ENCODE measurements at places on chromosomes 12 and 14.

GRCh38 chr14:105538481-105539049 is 12.2 kb downstream of the TMEM121 start:
- DNase-seq, result no peak

DNA sequence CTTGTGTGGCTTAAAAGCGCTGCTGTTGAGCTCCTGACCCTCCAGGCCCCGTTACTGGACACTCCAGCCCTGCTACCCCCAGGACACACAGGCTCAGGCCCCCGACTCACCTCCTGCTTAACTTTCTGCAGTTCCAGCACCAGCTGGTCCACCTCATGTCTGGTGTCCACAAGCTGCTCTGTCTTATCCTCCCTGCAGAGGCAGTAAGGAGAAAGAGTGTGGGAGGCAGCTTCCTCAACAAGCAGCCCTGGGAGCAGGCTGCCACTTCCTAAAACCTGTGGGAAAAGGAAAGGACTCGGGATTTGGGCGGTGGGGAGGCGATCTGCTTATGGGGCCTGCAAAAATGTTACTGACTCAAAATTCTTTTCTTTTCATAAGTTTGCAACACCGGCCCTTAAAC is 79.2 kb downstream of the CCDC88C start:
- peak; percentile 45 for DNase-seq

DNA sequence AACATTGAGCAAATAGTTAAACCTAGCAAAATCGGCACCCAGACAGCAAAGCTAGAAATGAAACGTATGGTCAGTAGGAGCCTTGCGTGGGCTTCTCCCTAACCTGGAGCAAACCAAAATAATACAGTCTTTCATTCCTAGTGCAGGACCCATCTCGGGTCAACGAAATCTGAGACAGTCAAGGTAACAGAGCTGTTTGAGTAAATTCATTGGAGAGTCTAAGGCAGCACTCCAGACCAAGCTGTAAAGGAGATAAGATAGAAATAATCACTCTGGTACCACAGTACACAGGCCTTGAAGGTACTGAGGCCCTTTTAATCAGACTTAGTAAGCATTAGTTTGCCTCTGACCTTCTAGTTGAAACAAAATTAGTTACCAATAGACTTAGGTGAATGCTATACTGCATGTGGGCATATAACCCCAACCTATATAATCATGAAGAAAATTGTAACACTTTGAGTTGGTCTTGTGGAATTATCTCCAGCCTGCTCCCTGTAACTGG is 54.4 kb upstream of the BICD1 start:
- no peak for DNase-seq

GRCh38 chr12:47814539-47815170 is 5.0 kb downstream of the HDAC7 start:
- DNase-seq, result no peak

- no peak for DNase-seq
These were observed 9.9 kb upstream of the CEP83 start for GRCh38 chr12:94469522-94469921.

DNA sequence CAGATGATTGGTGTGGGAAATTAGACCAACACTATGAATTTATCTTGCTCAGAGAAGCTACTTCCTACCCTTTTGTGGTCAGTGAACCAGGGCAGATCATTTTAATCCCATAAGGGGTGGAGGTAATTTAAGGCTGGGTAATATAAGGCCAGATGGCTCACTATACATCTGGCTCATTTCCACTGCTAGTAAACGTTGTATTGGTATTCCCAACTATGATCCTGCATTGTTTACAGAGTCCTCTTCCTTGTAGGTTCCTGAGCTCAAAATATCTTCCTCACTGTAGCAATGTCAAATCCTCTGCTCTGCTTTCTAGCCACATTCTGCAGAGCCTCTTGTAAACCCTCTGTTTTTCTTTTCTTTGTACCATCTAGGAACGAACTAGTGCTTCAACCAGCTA is 93.0 kb upstream of the MGAT4C start:
- no peak for DNase-seq

GRCh38 chr12:131991816-131992430 is 42.2 kb downstream of the EP400 start:
- DNase-seq, result no peak

DNA sequence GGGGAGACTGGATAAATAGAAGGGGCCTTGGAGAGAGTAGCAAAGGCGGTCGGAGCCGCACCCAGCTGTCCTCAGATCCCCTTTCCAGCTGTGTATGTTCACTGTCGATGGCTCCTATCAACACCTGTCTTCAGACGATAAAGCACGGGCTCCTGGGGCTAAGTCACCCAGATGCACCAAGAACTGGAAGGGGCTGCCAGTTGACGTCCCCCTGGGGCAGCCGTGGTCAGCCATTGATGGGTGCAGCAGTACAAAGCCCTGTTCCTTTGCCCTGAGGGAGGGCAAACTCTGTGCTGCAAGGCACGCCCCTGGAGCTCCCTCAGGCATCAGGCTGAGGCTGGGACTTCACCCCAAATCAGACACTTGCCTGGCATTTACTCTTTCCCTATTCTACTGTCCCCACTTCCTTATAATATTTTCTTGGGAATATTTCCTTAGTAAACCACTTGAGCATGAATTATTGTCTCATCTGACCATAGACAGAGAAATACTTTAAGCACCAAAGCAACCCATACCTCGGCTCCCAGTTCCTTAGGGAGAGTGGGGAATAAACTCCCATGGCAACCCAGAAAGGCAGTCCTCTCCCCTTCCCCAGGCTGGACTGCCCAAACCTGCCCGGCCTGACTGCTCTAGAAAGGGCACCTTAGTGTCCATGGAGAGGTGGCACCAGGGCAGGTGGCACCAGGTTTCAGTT is 59.6 kb upstream of the SCN8A start:
- no peak for DNase-seq

GRCh38 chr12:57176846-57177245 is 29.4 kb upstream of the LRP1-AS start:
- DNase-seq, result no peak

- no peak for DNase-seq
These were observed 23.2 kb downstream of the HAL start for GRCh38 chr12:95972832-95973456.

- peak; percentile 7 for DNase-seq
These were observed 91.9 kb upstream of the LMNTD1 start for GRCh38 chr12:25644979-25645378.

DNA sequence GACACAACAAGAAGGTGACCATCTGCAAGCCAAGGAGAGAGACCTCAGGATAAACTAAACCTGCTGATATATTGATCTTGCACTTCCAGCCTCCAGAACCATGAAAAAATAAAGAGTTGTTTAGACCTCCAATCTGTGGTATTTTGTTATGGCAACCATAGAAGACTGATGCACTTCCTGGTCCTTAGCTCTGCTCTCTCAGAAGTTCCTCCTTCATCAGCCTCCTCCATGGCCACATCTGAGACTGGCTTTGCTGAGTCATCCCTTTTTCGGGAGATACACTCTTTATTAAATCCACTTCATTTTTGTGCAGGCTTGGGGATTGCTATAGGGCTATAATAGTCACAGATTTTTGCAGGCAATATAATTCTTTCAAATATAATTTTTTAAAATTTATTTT is 89.6 kb upstream of the ATF7IP start:
- DNase-seq, result no peak

- no peak for DNase-seq
These were observed 12.7 kb upstream of the RIMKLB start for GRCh38 chr12:8685051-8685450.

DNA sequence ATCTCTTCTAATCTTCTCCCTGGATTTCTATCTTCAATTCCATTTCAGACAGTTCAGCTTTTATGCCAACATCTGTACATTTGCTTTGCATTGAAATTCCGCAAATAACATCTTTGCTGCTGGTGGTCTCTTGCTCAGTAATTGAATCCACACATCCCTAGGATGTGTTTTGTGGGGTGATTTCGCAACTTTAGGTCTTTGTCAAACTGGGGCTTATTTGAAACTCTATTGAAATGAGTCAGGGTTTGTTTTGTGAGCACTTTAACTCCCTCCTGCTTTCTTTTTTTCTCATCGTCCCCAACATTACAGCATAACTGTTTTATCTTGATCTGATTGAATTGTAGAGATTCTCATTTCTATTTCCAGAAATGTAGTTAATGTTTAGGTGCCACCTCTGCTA is 404.3 kb downstream of the NPAS3 start:
- DNase-seq, result no peak

DNA sequence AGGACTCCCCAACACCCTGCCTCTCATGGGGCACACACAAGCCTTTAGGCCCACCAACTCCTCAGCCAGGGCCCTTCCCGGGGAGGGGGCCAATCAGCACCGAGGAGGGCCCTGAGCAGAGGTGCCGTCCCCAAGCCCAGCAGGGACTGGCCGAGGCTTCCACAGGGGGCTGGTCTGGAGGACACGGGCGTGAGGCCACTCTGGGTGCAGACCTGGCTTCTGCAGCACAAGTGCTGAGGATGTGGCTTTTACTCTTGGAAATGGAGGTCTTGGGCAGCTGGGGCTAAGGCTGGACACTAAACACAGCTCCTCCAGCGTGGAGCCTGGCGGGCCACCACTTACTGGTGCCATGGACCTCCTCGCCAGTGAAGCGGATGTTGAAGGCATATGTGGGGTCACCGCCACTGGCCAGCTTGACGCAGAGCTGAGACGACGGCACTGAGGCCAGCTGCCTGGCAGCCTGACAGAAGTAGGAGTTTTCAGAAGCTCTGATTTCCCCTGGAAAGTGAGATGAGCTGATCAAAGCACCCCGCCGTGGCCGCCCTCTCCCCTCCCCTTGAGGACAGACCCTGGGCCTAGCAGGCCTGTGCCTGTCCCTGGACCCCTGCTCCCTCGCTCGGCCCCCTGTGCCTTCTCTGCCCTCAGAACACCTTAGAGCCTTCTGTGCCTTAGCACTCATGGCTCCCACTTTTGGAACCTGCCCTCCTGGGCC is 44.0 kb downstream of the TRAFD1 start:
- no peak for DNase-seq

GRCh38 chr12:121240062-121240420 is 30.1 kb downstream of the P2RX4 start:
- no peak for DNase-seq

GRCh38 chr12:131901431-131902331 is 7.3 kb downstream of the ULK1 start:
- no peak for DNase-seq

GRCh38 chr14:57189070-57189469 is 79.6 kb downstream of the EXOC5 start:
- no peak for DNase-seq

DNA sequence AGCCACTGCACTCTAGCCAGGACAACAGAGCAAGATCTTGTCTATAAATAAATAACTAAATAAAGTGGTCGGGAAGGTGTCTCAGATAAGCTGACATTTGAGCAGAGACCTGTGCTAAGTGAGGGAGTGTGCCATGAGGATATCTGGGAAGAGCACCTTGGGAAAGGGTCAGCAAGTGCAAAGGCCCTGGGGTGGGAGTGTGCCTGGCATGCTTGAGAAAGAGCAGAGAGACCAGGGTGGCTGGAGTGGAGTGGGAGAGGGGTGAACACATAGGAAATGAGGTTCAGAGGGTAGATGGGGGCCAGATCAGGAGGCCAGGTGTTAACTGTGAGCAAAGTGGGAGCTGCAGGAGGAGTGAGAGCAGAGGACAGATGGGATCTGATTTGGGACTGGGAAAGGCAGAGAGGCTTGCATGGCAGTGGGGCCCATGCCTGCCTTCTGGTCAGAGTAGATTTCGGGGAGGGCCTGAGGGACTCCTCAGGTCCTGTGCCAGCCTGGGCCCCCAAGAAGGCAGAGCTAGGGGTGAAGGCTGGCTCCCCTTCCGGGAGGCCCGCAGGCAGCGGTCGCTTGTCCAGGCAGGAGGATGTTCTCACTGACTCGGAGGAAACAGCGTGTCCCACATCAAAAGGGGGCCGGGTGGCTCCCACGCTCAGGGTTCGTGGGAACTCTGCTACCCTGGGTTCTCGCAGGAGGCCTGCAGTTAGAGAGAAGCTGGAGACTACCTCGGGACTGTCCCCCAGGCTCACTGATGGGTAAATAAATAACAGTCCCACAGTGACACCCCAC is 32.6 kb downstream of the DTX1 start:
- DNase-seq, result no peak

DNA sequence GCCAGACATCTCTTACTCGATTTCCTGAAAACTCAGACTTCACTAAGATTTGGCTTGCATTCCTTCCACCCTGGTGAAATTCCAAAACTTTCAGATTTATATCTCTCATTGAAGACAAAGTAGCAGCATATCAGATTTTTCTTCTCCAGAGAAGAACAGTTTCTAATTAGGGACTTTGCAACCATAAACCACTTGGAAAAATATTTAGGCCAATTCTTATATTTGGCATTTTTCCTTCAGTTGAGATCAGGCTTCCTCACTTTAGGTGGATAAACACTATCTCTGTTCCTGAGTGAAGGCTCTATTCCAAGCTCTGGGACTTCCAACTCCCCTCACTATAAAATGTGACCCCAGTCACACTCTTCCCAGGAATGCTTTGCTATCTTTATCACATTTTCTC is 1434.3 kb upstream of the FLRT2 start:
- no peak for DNase-seq

DNA sequence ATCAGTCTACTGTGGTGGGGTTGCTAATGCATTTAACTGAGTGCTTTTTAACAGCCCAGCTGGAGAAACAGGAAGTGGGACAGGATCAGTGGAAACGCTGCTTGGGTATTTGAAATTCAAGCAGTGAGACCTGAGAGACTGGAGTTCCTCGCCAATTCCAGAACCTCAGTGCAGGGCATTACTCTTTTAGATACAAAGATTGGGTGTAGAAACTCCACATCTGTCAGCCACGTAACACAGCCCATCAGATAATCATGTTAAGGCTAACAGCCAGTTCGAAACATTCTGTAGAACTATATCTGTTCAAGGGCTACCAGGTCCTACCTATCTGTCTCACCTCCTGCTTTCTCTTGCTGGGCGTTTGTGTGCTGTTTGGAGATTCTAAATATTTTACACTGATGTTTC is 45.5 kb downstream of the RAD52 start:
- peak; percentile 16 for DNase-seq

- DNase-seq, result no peak
These were observed 92.9 kb downstream of the KSR2 start for GRCh38 chr12:117875744-117876435.

DNA sequence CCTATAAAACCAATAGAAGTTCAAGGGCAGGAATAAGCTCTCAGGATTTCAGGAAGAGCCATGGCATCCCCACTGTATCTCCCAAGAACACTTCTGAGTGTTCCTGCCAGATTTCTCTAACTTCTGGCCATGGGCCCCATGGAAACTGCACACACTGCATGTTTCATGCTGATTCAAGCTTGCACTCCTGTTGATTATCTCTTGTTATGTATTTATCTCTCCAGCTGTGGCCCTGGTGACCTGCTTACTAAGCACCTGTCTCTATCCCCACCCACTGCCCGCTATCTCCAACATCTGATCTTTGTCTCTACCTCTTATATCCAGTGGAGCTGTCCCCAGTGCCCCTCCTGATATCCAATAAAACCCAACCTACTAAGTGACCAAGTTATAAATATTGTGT is 285.3 kb downstream of the PDZRN4 start:
- no peak for DNase-seq

- no peak for DNase-seq
These were observed 149.5 kb upstream of the SLC38A2 start for GRCh38 chr12:46522071-46522470.

- DNase-seq, result no peak
These were observed 9.4 kb upstream of the OSBPL8 start for GRCh38 chr12:76568888-76569551.

GRCh38 chr14:77009014-77009413 is 19.5 kb downstream of the IRF2BPL start:
- DNase-seq, result no peak

GRCh38 chr12:33944703-33945437 is 77.4 kb upstream of the ALG10 start:
- no peak for DNase-seq

- DNase-seq, result no peak
These were observed 708 bp downstream of the FNTB start for GRCh38 chr14:64987438-64987767.

All from inflammatory macrophage treated with lipopolysaccharide for 1 hour (primary cell).